CD4-positive, alpha-beta T cell treated with Interleukin-1 beta for 1 hour (primary cell): ENCODE measurements at places on chromosomes 6 and 20.
A peak's percentile ranks its signal among the peaks of the same experiment; 100 is the strongest.

GRCh38 chr20:8807480-8808201 lies 261.2 kb upstream of the PLCB4 start:
- DNase-seq: no peak

DNA sequence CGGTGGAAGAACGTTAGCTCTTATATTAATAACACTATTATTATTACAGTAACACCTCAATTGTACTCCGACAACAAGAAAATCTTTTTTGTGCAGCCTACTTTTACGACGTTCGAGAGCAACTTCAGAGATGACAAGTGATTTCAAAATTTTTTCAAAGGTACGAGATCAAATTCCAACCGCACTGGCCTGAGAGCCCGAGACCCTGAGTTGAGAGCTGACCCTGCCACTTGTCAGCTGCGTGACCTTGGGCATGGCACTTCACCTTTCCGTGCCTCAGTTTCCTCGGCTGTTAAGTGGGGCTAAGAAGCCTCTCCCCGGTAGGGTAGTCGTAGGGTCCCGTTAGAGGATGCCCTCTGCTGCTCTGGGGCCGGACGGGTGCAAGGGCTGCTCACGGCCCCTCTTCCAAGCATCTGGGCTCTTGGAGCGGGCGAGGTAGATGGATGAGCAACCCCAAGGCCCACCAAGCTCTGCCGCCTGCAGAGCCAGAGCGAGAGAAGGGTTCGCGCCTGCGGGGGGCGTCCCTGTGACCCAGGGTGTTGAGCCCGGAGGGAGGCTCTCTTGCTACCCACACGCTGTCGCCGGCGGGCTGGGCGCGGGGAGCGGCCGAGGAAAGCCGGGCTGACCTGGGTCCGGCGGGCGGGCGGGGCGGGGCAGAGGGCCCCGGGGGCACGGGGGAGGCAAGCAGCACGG lies 510 bp downstream of the NDRG3 start:
- no peak for DNase-seq

DNA sequence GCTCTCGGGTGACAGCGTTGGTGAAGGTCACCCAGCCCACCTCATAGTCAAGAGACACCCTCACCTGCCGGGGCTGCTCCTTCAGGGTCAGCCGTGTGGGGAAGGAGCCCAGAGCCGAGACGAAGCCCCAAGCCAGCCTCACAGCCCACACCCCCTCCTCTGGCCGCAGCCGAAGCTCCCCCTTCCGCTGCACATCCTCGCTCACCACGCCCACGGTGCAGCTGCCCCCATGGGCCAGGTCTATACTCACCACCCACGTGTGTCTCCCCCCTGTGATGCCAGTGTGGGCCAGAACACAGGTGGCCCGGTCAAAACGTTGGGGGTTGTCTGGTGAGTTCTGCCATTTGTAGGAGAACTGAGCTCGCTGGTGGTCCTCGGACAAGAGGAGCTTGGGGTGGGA lies 7.0 kb downstream of the TRIM10 start:
- no peak for DNase-seq

- DNase-seq: no peak
These were observed 152.3 kb upstream of the NEDD9 start for GRCh38 chr6:11384531-11385309.

- DNase-seq: no peak
These were observed at the start of gene CNR1 for GRCh38 chr6:88165844-88166492. Gene CNR1, minus strand, starts transcription at chr6:88166347. Its CDS starts 21,073 bp downstream, at chr6:88145274.

DNA sequence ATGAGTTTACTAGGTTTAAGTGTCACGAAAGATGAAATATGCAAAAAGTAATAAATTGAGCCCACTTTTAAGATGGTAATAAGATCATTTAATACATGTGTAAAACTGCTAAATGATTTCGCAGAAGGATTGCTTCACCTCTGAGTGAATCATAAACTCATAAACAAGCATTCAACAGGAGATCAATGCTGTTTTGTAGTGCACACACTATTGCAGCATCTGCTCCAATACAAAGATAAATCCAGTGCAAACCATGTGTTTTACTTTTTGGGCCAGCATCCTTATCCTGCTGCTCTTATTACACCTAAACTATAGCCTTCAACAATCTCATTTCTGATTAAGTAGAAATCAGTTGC lies 400.1 kb downstream of the NKAIN2 start:
- no peak for DNase-seq

GRCh38 chr20:46317685-46318177 lies 9.4 kb upstream of the CDH22 start:
- DNase-seq: no peak

DNA sequence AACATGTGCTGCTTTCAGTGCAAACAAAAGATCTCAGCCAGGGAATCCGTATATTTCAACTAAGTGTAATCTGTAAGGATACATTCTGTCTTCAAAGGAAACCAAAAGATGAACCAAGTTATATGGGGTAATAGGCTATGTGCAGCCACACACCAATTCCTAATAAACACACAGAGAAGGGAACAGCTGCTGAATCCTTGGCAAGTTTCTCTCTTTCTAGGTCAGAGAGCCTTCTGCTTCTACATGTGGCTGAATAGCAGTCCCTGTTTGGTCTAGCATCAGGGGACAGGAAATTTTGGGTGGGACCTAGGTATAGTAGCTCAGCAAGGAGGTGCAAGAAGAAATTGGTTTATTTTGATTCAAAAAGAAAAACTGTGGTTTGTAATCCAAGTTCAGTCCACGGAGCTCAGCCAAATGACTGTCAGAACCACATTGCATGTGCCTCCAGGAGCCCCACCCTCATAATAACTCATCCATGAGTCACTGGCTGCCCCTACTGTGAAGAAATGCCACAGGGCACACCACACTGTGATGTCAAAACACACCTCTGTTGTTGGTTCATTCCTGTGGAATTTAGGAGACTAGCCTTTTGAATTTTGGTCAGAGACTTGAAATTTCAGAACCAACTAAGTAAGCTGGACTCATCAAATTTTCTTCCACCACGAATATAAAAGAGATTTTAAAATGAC lies 21.1 kb downstream of the SPTLC3 start:
- no peak for DNase-seq

GRCh38 chr20:18430172-18430826 lies 36.5 kb downstream of the DZANK1 start:
- no peak for DNase-seq

- peak; percentile 74 for DNase-seq
These were observed 659 bp downstream of the TMX4 start for GRCh38 chr20:8018958-8019245.

GRCh38 chr20:37542281-37542680 lies 14.6 kb upstream of the BLCAP start:
- DNase-seq: no peak

DNA sequence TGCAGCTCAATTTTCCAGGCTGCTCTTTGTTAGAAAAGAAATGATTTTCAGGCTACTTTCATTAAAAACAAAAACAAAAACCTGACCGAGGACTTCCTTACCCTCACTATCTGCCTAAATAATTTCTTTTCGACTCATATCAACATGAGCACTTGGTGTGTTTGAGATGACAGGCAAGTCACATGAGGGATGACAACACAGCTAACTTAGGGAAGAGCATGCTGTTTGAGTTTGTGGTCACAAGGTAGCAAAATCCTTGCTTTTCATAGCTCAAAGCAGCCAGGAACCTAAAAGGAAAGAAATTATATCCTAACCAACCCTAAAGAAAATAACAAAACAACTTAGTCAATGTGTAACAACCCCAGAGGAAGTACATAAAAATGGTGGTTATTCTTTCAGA lies 459.5 kb downstream of the KIF16B start:
- DNase-seq: no peak

DNA sequence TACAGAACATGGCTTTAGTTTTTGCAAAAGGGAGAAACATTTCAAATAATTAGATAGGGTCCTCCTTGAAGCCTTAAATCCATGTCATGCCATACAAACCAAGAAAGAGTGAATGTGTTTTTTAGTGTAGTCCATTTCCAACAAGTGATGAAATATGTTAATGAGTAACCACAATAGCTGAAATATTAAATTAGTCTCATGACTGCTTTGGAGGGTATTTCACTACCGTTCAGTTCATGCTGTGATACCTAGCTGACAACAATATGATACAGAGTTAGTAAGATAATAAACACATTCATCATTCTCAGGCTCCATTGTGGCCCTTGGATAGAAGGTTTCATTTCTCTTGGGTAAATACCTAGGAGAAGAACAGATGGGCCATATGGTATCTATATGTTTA lies 5.8 kb upstream of the ID4 start:
- DNase-seq: no peak

DNA sequence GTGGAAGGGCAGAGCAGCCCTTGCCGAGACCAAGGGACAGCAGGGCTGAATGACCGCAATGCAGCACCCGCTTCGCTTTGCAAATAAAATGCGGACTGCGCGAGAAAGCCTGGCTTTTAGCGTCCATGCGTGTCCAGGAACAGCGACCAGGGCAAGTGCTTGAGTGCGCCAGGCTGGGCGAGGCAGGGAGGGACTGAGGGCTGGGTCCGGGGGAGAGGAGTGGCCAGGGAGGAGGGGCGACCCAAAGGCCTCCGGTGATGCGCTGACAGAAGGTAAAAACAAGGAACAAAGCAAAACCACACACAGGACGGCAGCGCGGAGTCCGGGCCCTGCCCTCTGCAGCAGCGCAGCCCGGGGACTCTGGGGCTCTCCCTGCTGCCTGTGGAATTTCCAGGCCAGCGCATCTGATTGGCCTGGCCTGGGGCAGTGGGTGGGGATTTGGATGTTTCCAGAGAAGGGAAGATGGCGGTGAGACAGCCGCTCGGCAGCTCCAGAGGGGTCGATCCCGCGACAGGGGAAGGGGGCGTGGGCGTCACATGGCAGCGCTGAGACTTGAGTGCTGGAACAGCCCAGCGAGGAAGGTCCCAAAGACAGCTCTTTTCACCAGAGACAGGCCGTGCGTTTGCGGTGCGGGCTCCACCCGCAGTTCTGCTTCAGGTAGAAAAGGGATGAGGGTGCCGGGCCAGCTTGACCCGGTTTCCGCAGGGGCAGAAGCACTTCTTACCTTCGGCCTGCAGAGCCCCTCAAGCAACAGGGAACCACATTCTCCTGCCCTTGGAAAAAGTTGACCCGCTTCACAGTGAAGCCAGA lies 51.8 kb downstream of the SSR1 start:
- peak; percentile 76 for DNase-seq

- DNase-seq: no peak
These were observed 278.6 kb upstream of the TCF21 start for GRCh38 chr6:133610227-133610840.

GRCh38 chr6:2663123-2663522 lies 87.6 kb downstream of the MYLK4 start:
- DNase-seq: no peak

DNA sequence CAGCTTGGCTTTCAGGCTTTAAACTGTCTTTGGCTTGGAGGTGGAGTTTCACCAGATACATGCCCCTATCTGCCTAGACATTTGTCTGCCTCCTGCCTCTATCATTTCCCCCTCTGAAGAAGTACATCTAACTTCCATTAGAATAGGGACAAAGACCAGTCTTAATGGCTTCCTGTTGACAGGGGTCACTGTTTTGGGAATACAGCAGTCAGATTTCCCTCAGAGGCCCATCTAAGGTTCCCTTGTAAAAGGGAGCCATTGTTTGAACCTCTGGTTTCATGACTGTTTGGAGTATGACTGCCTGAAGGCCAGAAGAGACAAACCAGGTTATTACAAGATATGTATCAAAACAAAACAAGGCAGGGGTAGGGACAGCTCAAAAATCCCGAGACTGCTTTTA lies 665.7 kb upstream of the GJE1 start:
- DNase-seq: no peak

GRCh38 chr20:44104798-44105517 lies 82.0 kb downstream of the JPH2 start:
- no peak for DNase-seq

- DNase-seq: no peak
These were observed 405 bp upstream of the RNF182 start for GRCh38 chr6:13924146-13924948.

DNA sequence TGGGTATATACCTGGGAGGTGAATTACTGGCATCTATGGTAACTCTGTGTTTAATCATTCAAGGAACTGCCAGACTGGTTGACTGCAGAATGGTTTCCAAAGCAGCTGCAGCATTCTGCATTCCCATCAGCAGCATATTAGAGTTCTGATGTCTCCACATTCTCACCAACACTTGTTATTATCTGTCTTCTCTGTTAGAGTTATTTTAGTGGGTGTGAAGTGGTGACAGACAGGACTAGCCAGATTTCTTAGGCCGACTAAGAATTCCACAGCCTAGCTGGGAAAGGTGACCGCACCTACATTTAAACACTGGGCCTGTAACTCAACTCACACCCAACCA lies 110.9 kb downstream of the TMEM170B start:
- DNase-seq: no peak

DNA sequence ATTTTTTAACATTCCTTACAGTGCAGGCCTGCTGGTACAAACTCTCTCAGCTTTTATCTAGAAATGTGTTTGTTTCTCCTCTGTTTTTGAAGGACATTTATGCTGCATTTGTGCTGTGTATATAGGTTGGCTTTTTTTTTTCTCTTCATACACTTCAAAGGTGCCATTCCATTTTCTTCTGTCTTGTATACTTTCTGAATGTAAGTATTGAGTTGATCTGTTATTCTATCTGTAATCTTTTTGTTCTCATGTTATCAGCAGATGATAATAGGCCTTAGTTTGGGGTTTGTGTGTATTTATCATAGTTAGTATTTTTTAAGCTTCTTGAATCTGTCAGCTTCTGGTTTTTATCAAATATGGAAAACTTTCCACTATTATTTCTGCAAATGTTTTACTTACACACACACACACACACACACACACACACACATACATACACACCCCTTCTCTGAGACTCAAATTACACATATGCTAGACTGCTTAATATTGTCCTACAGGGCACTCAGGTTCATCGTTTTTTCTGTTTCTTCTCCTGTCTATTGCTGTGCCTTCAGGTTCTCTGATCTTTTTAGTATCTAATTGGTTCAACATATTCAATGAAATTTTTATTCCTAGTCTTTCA lies 74.6 kb downstream of the RPP40 start:
- no peak for DNase-seq

DNA sequence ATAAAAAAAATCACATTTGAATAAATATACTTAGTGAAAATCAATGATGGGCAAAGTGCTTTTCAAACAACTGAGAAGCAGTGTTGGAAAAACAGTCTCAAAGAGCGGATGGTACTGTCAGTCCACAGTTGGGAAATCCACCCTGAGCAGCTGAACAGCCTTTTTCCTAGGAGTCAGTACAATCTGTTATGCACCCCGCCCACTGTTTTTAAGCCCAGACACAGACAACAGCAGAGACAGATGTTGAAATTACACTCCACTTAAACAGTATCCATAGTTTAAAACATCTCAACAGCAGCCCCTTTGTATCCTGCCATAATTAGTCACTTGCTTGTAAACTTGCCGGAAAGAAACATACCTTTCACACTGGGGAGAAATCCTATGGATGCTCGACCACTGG lies 372 bp downstream of the KIAA0408 start:
- no peak for DNase-seq

DNA sequence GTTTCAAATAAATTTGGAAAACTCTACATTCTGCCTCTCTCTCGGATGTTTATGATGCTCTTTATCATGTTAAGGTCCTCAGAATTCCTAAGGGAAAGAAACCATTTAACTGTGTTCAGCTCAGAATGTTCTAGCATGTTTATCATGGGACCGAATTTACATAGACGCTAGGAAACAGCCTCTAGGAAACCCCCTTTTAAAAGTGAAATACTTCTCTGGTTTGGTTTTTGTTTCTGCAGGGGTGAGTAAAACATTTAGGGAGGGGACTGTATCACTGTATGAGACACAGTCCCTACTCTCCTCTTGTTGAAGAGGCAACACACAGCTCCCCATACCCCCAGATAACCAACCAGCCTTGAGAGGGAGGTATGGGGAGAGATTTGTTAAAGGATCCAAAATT lies 267.6 kb upstream of the SUPT3H start:
- no peak for DNase-seq

- DNase-seq: no peak
These were observed 376.1 kb downstream of the CENPW start for GRCh38 chr6:126716032-126716431.
